ENCODE measurements at places on chromosomes 5 and 9.

DNA sequence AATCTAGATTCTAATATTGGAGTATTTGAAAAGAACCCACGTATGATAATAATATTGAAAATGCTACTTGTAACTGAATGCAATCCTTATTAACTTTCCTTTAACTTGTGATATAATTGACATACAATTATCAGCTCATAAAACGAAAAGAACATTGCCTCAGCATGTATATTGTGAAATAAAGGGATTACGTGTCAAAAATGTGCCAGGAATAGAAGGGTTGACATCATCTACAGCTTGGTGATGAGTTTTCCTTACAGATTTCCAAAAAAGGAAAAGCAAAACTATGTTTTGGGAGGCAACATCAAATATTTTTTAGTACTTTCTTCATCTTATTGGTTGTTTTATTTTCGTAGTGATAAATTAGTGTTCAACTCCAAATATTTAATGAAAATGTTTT, 266.0 kb upstream of the PTGER4 start:
- DNase-seq: no peak

DNA sequence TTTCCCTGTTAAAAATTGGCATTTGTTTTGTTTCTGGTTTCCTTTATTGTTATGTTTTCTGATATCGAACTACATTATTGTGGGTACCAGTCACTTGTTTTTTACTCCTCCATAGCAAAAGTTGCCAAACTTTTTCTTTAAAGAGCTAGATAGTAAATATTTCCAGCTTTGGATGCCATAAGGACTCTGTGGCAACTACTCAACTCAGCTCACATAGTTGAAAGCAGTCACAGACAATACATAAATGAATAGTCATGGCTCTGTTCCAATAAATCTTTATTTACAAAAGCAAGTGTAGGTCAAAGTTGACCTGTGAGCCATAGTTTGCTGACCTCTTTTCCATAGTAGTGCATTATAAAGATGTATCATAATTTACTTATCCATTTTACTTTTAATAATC, 305.0 kb downstream of the RASEF start:
- no peak for DNase-seq

DNA sequence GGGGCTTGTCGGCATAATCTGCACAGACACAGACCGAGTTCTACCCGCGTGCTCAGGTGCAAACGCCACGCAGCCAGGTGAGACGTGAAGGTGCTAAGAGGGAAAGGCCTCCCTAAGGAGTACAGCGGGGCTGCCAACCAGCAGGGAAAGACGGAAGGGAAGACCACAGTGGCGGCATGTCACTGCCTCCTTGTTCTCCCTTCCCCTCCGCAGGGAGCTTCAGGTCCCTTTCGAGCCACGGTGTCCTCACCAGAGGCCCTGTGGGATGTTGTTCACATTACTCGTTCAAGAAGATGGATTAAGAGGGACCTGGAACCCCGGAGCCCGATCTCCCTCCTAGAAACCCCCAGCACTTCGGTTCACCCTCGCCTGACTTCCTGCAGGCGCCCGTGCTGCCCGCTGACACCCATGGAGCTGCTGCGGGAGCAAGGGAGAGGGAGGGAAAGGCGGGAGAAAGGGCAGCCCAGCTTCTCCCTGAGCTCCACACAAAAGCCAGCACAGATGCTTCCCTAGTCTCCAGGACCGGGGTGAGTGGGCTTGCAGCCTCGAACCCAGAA, 686 bp downstream of the BRD9 start:
- DNase-seq: no peak

DNA sequence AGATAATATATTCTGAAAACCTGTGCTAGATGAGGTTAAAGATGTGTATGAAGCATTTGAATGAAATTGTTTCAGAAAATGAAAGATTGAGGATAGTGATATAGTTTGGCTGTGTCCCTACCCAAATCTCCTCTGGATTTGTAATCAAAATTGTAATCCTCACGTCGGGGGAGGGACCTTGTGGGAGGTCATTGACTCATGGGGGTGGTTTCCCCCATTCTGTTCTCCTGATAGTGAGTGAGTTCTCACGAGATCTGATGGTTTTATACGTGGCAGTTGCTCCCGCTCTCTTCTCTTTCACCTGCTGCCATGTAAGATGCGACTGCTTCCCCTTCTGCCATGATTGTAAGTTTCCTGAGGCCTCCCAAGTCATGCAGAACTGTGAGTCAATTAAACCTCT, 2.0 kb upstream of the TEX48 start:
- DNase-seq: no peak

DNA sequence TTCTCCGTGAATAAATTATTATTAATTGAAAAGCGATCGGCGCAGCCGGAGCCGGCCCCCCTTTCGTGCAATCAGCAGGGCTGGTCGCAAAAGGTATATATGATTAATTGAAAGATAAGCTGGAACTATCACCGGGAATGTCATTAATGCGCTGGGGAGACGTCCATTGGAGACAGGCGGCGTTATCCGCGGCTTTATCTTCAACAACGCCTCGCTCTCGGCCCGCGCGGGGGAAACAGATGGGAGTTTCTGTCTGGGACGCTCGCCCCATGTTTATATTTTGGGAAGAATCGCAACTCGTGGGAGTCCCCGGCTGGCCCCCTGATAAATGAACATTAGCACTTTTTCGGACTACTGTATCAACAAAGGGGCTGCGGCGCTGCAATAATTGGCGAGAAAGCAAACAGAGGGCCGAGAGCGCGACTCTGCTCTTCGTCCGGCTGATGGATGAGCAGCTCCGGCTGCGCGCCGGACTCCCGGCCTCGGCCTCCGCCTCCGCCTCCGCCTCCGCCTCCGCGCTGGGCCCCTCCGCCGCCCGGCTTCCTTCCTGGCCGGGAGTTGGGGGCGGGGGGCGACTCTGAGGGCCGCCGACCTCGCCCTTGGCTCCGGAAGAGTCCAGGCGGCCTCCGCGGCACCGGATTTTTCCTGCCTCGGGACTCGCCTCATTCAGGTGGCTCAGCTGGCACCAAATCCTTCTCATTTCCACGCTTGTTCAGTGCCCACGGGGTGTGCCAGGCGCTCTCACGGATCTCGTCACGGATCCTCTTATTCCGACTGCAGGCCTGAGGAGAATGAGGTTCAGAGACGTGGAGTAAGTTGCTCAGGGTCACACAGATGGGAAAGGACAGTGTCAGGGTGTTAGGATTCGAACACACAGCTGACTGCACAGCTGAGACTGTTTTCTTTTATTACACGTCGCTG, 3.6 kb upstream of the NKX2-5 start:
- no peak for DNase-seq

- DNase-seq: no peak
These were observed 26.9 kb downstream of the INVS start for GRCh38 chr9:100125910-100126309.

DNA sequence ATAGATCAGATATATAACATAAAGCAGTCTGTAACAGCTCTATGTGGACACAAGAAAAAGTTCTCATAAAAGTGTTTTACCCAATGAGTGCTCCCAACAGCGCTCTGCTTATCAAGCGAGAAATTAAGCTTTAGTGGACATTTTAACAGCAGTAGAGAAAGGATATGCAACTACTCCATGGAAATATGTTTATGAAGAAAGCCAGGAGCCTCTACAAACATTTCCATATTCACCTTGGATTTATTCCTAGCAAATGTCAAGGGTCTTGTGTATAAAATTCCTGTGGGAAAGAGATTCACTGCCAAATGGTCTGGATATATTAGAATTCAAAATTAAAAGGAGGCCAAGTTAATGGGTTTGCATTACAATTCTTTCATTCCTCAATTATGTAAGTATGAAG, 66.5 kb downstream of the DTWD2 start:
- DNase-seq: no peak

- no peak for DNase-seq
These were observed 127.0 kb downstream of the HSD17B3 start for GRCh38 chr9:96175001-96175400.

- no peak for DNase-seq
These were observed 166.2 kb downstream of the TMEM38B start for GRCh38 chr9:105860516-105860915.

- no peak for DNase-seq
These were observed 355.4 kb upstream of the PDE4D start for GRCh38 chr5:60248901-60249300.

DNA sequence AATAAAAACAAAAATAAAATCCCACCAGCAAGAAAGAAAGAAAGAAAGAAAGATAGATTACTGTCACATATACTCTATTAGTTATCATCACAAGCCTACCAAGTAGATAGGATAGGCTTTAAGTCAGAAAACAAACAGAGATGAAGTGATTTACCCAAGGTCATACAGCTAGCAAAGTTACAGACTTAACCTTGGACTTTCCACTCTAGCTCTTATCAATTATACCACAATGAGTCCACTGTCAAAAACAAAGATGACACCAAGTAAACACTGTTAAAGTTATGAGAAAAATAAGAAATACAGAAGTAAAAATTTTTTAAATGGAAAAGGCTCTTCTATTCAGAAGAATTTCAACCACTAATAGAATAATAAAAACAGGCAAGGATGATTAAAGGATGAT, 13.4 kb downstream of the LARS1 start:
- DNase-seq: no peak

DNA sequence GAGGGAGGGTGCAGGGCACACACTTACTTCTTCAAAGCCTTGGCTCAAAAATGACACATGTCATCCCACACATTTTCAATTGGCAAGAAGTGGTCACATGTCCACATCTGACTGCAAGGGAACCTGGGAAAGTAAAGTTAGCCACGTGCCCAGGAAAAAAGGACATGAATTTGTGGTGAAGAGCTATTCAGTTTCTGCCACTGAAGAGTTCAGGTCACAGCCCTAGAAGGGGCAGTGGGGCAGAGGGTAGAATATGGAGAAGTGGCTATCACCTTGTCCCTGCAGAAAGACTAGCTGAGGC, 1.9 kb upstream of the RGS14 start:
- DNase-seq: no peak

DNA sequence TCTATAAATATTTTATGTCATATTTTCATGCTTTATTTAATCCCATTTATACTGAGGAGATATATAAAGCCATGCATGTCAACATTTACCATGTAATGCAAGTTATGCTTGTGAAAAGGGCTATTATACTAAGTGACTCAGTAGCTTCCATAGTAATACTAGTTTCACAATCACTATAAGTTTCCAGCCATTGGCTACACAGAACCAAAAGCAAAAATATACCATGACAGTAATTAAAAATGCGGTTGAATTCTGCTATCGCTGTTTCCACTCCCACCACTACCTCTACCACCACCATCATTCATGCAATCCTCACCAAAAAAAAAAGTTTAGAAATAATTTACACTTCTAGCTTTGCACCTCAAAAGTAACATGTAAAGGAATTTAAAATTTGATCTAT, 60.2 kb downstream of the MLLT3 start:
- DNase-seq: no peak

DNA sequence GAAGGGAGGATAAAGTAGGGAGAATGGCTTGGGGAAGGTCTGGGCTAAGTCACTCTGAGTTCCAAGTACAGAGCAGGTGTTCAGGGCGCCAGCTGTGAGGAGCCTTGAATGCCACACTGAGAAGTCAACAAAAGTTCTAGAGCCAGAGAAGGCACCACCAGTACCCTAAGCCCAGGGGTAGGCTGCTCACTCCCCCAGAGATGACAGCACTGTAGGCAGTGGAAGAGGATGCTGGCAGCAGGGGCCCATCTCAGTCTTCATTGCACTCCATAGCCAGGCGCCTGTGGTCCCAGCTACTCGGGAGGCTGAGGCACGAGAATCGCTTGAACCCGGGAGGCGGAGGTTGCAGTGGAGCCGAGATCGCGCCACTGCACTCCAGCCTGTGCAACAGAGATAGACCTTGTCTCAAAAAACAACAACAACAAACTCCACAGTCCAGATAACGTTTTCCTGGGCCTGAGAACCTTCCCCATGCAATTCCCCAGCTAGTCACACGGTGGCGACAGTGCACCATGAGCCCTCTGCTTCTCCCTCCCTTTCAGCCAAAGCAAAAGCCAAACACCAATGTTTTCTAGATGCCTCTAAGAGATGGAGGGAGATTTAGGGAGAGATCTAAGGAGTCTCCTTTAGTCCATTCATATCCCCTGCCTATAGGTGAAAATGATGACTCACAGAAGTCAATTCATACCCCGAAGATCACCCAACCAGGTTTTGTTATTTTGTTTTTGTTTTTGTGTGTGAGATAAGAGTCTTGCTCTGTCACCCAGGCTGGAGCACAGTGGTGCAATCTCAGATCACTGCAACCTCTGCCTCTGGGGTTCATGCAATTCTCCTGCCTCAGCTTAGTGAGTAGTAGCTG, 19.8 kb upstream of the NSD1 start:
- DNase-seq: no peak

DNA sequence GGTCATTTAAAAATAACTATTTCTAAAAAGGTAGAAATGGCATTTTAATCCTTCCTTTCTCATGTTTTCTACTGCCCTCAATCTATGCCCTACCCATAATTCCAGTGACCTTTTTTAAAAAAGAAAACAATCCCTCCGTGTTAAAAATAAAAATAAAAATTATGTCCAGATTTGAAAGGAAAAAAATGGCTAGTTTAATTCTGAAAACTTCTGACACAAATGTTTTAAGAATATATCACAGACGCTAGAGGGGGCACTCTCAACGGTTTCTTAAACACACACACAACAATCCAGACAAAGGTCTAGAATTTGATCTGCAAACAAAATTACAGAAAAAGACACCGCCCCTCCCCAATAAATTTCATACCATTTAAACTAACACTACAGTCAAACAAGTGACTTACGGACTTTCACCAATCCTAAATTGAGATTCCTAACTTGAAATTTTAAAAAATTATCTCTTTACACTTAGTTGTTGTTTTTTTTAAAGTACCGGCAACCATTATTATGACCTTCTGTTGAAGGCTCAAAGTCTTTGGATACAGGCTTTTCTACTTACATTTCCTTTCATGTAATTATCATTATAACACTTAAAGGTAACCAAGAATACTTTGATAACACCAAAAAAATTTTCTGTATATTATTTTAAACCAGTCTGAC, 38.2 kb downstream of the CLINT1 start:
- DNase-seq: peak; percentile 56

DNA sequence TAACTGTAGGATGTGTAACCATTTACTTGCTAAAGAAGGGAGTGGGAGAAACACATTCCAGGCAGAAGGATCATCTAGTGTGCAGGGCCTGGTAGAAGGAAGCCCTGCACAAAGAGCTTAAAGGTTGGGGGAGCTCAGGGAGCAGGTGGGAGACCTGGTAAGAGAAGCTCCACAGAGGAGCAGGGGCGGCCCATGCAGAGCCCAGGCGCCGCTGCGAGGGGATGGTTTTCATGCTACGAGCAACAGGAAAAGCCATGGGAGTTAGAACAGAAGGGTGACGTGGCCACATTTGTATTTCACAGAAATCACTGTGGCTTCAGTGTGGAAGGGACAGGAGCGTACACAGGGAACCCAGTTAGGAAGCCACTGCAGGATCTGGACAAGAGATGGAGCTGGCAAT, 73.1 kb downstream of the PDE6A start:
- no peak for DNase-seq

GRCh38 chr5:174736331-174736721, 11.9 kb downstream of the MSX2 start:
- no peak for DNase-seq

- no peak for DNase-seq
These were observed 12.1 kb upstream of the ORM1 start for GRCh38 chr9:114310471-114311450.

DNA sequence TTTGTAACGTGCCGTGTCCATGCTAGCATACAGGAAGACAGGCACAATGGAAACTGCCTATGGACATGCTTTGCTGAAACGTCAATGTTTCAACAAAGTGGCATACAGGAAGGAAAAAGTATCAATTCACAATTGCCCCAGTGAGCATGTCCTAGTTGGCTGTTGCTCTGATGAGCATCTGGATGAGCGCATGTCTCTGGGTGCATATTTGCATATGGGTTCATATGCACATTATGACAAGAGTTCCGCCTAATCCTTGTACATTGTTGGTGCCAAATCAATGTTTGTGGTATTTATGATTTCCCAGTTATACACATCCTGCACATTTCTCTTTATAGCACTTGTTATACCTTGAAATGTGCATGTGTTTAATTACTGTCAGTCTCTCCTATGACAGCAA, 58.5 kb downstream of the BRINP1 start:
- no peak for DNase-seq
